ENCODE measurements at places on chromosomes 12 and 14.

DNA sequence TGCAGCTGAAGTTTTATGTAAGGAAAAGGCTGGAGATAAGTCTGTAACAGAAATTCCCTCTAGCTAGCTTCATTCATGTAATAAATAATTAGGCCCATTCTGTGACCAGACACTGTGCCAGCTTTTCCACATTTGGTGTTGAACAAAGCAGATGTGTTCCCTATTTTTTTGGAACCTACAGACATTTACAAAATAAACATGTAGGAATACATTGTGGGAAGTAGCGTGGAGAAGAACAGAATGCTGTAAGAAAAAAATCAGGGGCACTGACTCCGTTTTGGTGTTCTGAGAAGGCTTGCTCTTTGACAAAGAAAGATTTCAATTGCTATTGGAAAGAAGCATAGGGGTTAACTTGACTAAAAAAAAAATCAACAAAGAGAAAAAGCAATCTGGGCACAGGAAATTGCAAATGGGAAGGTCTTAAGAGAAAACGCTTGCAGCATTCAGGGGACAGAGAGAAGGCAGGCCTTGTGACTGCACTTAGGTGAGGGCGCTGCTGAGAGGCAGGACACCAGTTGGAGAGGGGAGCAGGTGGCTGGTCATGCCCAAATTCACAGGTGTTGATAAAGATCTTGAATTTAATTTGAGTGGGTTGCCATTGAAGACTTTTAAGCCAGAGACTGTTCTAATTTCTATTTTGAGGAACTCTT, 4.0 kb downstream of the FAR2 start:
- DNase-seq: no peak

DNA sequence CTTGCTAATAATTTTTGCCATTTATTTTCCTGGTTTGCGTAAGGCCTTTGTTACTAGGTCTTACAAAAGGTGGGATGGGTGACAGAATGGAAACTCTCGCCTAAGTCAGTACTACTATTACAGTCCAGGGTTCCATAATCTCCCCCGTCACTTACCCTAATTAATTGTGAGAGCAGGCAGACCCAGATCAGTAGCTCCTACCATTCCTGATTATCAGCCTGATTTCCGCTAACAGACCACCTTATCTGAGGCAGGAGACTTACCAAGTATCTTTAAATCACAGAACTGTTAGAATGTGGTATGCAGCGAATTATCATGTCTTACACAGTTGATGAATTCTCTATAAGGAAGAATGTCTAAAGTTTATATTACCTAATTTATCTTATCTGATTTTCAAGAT, 234.7 kb downstream of the FOXN3 start:
- DNase-seq: no peak

DNA sequence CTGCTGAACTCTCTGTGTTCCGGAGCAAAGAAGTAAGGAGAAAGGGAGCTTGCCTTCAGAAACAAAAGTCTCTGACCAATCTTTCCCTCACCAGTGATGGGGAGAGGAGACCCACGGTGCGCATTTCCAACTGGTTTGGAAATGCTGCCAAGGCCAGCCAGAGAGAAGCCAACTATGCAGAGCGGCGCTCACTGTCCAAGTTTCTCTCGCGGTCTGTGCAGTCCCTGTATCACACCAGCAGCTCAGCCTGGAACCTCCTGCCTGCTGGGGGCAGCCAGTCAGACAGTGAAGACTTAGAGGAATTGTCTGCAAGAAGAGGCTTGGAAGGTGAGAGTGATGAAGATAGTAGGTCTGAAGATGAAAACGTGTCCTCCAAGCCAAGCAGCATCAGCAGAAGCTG, 206.2 kb downstream of the NAV3 start:
- no peak for DNase-seq

DNA sequence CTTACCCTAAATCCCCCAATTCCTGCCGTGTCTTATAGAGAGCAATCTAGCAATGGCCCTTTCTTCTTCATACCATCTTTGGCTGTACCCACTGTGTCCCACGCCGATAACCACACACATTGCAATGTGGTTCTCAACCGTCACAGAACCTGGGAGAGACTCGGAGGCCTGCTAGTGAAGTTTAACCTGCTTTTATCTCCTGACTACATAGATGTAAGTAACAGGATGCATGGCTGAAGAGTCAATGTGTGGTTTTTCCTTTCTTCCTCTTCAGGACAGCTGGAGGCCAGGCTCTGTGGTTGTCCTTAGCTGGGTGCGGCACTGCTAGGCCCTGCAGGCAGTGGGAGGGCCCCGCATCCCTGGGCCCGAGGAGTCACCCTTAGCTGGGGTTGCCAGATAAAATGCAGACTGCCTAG, 51.3 kb downstream of the ZNF664 start:
- no peak for DNase-seq

DNA sequence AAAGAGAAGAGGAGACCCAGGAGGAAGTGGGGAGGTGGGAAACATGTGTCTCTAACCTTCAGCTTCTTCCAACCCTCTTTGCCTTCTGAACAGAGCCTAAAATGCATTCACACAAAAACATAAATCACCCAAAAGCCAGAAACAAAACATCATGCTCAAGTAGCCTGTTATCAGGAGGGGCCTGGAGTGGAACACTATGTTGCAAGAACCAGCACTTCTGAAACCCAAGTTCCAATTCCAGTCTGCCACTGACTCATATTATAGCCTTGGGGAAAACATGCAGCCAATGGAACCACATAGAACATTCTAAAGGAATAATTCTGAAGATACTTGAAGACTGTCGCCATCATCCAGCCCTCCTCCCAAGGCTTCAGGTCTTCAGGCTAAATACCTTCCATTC, 169.8 kb upstream of the PLXNC1 start:
- no peak for DNase-seq

DNA sequence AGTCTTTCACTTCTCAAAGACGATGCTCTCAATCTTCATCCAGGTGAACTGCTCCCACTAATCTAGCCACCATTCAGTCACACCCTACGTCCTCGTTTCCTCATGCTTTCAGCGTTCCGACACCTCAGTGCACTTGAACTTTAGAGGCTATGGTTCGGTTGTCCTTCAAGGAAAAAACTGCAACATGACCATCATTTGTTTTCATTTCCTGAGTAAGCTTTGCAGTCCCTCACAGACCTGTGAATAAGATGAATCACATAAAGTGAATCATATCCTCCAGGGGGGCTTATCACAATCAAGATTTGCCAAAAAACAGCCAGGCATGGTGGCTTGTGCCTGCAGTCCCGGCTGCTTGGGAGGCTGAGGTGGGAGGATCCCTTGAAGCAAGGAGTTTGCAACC, 80.2 kb downstream of the TMCC3 start:
- no peak for DNase-seq

GRCh38 chr12:50572287-50572686, 67.5 kb downstream of the DIP2B start:
- DNase-seq: no peak

GRCh38 chr14:70107309-70107708, 81.4 kb downstream of the SLC8A3 start:
- no peak for DNase-seq

DNA sequence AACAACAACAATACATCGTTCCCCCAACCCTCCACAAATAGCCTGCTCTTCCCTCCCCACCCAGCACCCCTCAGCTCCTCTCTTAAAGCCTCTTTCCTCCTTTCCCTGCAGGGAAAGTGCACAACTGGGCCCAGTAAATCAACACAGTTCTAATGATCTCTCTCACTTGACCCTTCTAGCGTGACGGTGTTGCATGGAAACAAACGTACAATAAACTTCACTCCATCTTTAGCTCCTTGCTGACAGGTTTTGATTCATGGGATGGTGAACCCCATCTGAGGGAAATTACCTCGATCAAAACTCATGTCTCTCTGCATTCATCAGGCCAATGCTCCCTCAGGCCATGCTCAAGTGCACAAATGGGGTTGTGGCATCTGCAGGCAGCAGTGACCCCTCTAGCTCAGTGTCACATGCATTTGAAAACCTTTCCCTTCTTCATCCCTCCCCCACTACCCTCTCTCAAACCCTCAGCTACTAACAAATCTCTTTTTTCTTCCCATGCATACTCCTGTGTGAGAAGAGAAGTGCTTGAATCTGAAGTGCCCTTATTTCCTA, 22.9 kb downstream of the GDF11 start:
- DNase-seq: no peak

- no peak for DNase-seq
Observed at GRCh38 chr12:52395761-52396434, 10.2 kb downstream of the KRT82 start.

DNA sequence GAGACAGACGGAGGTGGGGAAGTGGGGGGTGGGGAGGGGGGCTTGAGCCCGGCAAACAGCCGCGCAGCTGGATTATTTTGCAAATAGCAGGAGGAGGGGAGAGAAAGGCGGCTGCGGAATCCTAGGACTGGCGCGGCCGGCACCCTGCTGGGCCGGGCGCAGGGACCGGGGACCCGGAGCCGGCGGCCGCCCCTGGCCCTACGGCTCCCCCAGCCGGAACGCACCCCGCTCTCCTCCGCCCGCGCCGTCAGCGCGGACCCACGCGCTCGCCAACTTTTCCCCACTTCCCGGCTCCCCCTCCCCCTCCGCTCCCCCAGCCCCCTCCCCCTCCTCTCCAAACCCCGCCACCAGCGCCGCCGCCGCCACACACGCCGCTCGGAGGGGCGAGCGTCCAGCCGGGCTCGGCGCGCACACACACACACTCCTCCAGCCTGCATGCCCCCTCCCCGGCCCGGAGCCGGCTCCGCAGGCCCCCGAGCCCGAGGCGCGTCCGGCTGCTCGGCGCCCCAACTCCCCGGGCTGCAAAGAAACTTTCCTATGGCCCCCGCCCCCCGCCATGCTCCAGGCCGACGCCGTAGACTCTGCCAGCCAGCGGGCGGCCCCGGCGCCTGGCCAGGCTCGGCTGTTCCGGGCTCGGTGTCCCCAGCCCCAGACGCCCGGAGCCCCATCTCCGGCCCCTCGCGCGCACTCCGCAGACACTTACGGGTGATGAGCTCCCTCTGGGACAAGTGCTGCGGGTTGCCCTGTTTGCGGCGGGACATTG, 1.4 kb downstream of the BCL11B start:
- no peak for DNase-seq

DNA sequence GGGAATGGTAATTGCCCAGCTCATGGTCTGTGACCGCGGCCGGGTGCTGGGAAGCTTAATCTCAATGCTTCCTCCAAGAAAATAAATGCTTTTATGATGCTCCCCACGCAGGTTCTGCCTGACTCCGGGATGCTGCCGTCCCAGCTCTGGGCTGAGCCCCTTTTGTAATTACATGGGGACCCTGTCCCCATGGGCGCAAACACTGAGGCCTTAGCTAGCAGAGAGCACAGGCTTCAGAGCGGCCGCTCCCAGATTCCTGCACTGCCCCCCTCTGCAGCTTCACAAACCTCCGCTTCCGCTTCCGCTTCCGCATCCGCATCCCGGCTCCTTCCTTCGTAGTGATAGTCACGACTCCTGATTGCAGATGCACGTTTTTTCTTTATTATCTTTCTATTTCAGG, 129.5 kb downstream of the KIF26A start:
- no peak for DNase-seq

DNA sequence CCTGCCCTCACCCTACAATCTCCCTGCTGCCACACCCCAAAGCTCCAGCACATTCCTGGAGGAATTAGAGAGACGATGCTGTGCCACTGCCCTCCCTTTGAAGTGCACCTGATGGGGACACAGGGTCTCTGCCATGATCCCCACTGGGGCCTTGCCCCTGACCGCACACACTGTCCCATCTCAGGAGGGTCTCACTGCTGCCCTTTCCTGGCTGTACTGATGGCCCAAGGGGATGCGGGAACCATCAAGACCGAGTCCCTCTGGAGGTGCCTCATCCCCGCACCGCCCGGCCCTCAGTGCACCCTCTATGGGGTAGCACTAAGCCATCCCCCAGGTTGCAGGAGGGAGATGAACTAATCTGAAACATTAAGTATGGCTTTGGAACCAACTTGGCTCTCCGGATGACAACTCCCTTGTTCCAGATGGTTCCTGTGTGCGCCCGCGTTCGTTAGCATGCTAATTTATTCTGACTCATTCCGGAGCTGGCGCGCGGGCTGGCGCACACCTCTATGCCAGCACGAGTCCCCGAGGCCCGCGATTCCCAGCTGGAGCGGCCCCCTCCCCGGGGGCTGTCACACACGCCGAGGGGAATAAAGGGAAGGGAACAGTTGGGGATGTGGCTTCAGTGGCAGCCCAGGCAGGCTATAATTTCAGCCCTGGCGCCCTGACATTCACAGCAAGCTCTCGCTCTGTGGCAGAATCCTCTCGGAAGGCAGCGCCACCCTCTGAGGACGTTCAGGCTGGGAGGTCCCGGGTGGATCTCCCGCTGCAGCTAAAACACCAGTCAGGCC, 34.2 kb upstream of the C14orf180 start:
- no peak for DNase-seq

GRCh38 chr12:80937391-80938238, at the start of gene LIN7A:
LIN7A (minus strand) TSS chr12:80937934; CDS start chr12:80937722, 212 bp downstream.
- DNase-seq: no peak

- DNase-seq: no peak
Observed at GRCh38 chr14:22471545-22472121, 117.4 kb downstream of the DAD1 start.

Measured in GM19239 (cell line).